IPS-NIHi11 (cell line): ENCODE measurements at places on chromosomes 3 and 15.

DNA sequence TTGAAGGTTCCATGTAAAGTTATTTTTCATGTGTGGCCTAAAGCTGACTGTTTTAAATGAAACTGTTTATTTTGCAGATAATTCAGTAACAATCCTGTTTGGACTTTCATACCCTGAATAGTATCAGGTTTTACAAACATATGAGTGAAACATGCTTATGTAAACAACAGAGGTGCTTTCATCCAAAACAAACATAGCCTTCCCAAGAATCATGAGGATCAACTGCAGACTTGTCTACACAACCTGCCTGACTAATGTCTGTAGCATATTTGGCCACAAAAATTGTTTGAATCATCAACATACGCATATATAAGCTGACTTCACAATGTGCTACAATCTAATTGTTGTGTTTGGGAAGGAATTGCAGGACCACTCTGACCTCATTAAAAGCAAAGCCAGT, 190.4 kb downstream of the DIPK2A start:
- DNase-seq = no peak

- DNase-seq = no peak
Observed at GRCh38 chr3:25289663-25290062, 138.4 kb upstream of the RARB start.

- DNase-seq = no peak
Observed at GRCh38 chr3:32423956-32424557, 32.4 kb downstream of the CMTM7 start.

- DNase-seq = no peak
Observed at GRCh38 chr3:98814817-98815420, 51.8 kb downstream of the ST3GAL6 start.

DNA sequence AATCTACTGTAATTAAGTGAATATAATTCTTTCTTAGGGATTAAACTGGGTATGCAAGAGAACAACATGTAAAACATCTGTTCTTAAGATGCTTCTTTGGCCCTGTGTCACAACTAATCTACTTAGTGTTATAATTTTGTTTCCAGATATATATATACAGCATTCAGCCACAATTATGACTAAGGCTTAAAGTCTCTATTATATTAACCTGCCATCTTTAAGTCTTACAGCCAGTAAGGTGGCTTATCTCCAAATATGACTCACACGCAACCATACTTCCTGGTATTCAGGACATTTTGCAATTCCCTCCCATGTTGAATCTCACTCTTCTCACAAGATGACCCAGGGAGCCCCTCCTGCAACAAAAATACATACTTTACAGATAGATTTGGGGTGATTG, 6.6 kb upstream of the KBTBD8 start:
- DNase-seq = no peak

DNA sequence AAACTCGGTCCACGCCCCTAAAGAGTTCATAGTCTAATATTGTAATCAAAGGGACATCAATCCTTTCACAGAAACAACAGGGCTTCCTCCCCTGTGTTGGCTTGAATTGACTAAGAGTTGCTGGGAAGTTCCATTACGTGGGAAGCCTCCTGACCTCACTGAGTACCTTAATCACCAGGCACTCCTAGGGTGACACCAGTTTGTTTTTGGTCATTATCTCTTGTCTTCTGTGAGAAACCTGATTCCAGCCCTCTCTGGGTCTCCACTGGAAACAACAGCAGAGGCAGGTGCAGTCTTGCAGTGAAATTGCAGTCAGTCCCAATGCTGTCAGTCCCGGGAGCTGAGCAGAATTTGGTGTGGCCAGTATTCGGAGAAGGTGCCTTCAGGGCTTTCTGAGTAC, 55.4 kb downstream of the BOC start:
- DNase-seq = no peak

DNA sequence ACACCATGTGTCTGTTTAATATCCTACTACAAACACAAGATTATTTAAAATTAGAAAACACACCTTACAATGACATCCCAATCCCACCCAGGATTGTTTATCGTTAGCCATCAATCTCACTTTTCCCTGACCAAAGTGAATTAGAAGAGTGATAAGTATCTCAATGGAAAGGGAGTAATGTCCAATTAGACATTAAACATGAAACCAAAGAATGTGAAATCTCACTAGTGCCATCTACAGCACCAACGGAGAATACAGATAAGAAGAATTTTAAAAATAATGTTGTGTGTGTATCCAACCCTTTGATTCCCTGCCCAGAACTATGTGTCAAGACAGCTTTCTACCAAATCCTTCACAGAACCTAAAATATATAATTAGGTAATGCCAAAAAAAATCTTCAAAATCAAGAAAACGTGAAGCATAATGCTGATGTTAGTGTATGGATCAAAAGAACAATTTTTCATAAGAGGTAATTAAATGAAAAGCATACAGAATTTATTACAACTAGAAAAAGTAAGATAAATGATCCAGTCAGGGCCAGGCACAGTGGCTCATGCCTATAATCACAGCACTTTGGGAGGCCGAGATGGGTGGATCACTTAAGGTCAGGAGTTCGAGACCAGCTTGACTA, 64.2 kb downstream of the SCAPER start:
- peak; percentile 23 for DNase-seq

DNA sequence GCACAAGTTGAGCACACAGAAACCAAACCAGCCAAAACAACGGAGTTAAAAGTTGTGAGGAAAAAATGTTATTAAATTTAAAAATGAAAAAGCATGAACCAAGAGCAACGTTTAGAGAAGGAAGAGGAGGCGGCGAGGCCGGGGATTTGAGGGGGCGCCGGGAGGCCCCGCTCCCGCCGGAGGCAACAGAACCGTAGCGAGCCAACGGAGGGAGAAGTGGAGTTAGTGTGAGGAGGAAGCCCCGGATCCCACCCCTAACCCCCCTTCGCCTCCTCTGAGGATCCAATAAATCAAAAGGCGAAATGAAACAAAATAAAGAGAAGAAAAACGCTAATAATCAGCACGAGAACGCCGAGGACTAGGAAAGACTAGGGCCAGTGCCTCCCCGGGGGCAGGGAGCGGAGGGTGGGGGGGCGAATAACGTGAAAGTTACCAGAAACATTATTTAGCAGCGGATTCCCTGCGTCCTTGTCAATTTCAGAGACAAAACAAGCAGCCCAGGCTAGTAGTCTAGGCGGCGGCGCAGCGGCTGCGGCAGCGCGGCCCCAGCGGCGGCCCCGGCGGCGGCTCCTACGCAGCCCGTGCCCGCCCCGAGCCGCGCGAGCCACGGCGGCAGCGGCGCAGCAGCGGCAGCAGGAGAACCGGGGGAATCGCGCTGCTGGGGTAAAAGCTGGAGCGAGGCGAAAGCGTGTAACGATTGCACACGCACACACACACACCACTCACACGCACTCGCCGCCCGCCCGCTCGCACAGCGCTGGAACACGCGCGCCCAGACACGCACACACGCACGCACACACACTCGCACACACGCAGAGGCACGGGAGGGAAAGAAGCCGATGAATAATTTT, 1.7 kb downstream of the MEIS2 start:
- peak; percentile 27 for DNase-seq

DNA sequence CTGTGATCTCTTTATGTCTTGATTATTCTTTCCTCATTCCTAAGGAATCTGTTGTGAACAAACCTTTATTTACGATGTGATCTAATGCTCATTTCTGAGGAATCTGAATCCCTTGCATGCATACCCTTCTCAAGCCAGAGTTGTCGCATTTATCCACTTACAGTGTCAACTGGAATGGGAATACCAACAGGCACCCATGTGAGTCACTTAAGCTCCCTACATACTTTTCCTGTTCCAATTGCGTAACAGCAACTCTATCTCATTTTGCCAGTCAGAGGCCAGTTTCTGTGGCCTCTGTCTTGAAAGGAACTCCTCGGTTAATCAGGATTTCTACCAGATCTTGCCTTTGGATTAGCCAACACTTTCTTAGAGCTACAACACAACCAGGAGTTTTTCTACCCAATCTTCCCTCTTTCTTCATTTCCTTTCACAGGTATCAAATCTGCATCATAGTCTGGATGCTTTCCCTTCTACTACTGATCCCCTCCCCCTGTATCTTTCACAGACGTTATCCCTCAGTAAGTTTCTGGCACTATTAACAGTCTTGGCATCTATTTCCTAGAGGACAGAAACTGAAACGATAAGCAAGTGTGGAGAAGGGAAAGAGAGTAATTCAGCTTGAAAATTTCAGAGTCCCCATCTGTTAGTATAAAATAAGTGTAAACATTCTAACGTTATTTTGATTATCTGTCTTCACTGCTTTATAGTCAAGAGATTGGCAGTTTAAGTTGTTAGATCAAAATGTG, 66.8 kb upstream of the BCHE start:
- DNase-seq = no peak

- no peak for DNase-seq
Observed at GRCh38 chr15:96254173-96254572, 76.3 kb upstream of the NR2F2 start.

DNA sequence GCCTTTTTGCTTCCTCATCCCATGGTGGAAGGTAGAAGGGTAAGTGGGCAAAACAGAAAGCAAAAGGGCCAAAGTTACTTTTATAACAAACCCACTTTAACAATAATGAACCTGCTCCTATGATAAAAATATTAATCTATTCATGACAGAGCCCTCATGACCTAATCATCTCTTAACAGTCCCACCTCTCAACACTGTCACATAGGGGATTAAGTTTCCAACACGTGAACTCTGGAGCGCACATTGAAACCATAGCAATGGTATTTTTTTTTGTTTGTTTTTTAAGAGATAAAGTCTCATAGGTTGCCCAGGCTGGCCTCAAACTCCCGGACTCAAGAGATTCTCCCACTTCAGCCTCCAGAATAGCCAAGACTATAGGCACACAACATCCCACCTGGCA, 30.7 kb downstream of the KATNBL1 start:
- DNase-seq = no peak

GRCh38 chr3:132267391-132267993, 49.7 kb upstream of the ACP3 start:
- no peak for DNase-seq

DNA sequence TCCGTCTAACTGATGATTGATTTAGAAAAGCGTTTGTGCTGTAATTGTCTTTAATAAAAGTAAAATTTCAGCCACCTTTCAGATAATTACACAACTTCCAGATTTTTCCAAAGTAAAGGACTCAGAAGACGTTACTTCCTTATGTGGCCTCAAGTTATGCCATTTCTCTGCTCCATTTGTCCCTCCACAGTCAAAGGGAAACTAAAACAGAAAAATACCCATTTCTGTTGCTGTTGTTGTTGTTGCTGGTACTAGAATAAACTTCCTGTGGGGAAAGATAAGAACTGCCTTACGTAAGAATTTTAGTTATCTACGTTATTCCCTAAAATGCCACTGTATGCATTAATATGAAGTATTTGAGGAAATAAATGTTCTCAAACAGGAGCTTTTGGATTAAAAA, 153.9 kb downstream of the P3H2 start:
- DNase-seq = no peak
